GM23338 (cell line): ENCODE measurements at places on chromosomes 12 and 14. TPM values are rescaled to one million over a fixed set of nuclear protein-coding genes. Genes with fewer than 3 reads are reported as not detected.

The ERGIC2 gene
- 52.6 and 77.1 TPM in 2 replicates for total RNA-seq

The GPRC5A gene
- 0.38 and 1.0 TPM in 2 replicates for total RNA-seq

The RIPK3 gene
- total RNA-seq = 0.16 and 1.5 TPM in 2 replicates

The CD27 gene
- total RNA-seq = not detected in 2 replicates

The OR6C2 gene
- not detected in 2 replicates for total RNA-seq

The SERPINA1 gene
- total RNA-seq = not detected in 2 replicates

The ARHGAP9 gene
- 4.6 and 7.1 TPM in 2 replicates for total RNA-seq

DNA sequence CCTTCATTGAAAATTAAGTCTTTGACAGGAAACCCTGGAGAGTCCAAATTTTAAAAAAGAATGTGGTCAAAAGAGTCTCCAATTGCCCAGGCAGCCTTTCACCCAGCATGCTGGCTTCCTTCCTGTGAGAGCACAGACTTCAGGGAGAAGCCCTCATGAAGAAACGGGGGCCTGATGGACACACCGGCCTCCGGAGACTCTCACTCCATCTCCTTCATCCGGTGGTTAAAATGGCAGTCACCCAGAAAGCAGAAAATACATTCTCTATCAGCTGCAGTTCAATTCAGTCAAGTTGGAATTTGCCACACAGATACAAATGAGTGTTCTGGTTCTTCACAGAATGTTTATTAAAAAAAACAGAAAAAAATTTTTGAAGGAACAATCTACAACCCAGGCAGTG lies 56.5 kb downstream of the CPM start:
- no peak for DNase-seq

- DNase-seq = peak; percentile 63
These were observed 1.3 kb upstream of the CD63 start for GRCh38 chr12:55729819-55730818.

- DNase-seq = peak; percentile 23
These were observed 1.4 kb downstream of the PPM1A start for GRCh38 chr14:60250257-60251035.

DNA sequence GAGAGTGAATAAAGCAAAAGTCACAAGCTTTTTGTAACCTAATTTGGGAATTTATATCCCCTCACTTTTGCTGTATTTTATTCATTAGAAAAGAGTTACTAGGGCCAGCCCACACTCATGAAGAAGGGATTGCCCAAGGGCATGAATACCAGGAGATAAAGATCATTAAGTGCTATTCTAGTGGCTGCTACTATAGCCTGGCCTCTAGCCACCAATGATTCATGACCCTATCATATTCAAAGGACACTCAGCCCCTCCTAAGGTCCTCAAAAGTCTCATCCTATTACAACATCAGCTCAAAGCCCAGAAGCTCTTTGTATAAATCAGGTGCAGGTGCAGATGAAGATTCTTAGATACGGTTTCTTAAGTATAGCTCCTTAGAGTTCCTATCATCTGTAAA lies 518.1 kb downstream of the TRHDE start:
- DNase-seq = no peak

DNA sequence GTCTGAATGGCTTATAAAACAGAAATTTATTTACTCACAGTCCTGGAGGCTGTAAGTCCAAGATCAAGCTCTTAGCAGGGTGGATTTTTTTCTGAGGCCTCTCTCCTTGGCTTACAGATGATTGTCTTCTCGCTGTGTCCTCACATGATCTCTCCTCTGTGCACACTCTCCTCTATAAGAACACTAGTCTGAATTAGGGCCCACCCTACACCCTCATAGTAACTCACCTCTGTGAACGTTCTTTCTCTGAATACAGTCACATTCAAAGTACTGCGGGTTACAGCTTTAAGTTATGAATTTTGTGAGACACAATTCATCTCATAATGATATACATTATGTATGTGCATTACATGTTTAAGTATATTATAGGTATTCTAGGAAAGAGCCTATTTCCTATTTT lies 135.7 kb upstream of the ATXN7L3B start:
- DNase-seq = no peak

DNA sequence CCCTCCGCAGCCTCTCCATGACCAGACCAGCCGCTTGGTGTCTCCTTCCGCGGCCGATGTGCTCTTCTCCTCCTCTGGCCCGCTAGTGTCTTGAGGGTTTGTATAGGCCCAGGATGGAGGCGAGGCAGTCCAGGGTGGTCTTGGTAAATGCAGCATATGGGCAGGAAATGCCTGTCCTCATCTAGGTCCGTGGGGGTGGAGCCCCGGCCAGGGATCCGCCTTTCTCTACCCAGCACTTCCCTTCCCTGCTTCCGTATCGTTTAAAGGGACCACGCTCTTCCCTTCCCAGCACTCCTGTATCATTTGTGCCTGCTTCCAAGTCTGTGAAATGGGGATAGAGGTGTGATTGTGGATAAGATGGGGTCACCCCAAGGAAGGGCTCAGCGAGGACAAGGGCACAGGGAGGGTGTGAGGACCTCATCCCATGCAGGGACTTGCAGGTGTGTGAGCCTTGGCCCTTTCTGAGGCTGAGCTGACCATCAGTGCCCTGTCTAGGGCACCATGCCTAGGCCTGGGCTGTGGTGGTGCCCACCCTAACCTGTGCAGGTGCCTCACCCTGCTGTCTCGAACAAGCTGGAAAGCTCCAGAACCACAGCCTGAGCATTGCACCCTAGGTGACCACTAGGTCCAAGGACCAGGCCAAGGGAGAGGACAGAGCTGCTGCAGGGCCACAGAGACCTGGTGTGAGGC lies 326.8 kb upstream of the RTL1 start:
- DNase-seq = peak; percentile 13

- DNase-seq = no peak
These were observed 100.4 kb downstream of the TMTC3 start for GRCh38 chr12:88242571-88242925.

DNA sequence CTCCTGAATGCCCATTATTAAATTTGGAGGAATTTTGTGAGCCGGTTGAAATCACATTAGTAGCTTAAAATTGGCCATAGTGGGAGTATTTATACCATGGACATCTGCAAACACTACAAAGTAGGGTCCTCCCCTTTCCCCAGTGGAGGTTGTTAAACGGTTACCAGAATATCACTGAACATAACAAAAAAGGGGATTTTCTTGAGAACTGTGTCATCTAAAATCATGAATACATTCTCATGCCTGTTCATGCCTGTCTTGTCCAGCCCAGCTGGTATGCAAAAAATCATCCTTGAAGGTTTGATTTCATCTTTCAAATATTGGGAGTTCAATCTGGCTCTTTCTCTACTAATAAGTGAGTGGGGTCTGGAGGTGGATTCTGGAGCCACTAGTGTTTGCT lies 96.4 kb downstream of the OTOGL start:
- DNase-seq = no peak

DNA sequence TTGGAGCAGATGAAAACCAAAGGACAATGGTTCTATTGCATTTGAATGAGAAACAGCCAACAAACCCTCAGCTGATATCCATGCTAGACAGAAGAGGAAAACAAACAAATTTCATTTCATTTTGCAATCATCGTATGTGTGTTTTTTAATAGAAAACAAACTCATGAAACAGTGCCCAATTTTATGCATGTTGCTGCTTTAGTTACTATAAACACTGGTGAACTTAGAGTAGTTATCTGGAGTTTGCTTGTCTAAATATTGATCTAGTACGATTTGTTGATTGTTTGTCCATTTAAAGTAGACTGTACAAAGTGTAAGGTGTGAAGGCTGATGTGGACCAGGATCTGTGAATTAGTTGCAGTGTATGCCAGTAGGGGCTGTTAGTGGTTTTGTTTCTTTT lies 166.6 kb downstream of the KITLG start:
- no peak for DNase-seq

DNA sequence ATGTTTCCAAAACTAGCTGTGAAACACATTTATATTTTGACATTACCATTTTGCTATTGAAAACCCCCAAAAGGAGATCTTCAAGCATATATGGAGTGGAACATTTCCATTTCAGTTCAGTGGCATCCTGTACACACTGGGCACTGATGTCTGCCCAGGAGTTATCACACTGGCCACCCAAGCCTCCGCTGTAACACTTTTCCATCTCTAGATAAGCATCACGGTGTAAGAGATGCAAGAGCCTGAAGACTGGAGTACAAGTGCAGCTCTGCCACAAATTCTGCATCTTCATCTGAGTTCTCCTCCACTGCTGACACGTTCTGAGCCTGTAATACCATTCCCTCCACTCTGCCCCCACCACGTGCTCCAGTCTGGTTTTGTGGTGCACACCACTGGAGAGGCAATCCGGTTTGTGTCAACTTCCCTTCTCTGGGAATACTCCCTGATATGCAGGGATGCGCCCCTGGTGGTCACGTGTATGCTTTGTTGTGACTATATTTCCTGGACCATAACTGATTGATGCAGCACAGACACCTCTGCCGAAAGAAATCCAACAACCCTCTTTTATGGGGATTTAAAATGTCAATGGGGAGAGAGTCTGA lies 12.7 kb downstream of the SPTLC2 start:
- no peak for DNase-seq

DNA sequence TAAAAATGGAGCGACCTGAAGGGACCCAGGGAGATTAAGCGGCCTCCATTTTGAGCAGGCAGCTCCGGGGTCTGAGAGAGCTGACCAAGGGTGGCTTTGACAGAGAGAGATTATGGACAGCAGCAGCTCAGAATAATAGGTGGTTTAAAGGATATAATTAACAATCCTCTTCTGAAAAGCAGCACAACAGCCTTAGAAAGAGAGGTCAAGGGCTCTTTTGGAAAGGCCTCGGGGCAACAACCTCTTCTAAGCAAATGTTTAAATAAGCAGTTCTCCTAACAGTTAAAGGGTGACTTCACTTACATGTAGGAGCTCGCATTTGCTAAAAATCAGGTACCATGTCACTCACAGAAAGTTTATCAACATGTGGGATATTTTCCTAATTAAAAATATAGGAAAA lies 87.2 kb upstream of the FRMD6 start:
- no peak for DNase-seq

DNA sequence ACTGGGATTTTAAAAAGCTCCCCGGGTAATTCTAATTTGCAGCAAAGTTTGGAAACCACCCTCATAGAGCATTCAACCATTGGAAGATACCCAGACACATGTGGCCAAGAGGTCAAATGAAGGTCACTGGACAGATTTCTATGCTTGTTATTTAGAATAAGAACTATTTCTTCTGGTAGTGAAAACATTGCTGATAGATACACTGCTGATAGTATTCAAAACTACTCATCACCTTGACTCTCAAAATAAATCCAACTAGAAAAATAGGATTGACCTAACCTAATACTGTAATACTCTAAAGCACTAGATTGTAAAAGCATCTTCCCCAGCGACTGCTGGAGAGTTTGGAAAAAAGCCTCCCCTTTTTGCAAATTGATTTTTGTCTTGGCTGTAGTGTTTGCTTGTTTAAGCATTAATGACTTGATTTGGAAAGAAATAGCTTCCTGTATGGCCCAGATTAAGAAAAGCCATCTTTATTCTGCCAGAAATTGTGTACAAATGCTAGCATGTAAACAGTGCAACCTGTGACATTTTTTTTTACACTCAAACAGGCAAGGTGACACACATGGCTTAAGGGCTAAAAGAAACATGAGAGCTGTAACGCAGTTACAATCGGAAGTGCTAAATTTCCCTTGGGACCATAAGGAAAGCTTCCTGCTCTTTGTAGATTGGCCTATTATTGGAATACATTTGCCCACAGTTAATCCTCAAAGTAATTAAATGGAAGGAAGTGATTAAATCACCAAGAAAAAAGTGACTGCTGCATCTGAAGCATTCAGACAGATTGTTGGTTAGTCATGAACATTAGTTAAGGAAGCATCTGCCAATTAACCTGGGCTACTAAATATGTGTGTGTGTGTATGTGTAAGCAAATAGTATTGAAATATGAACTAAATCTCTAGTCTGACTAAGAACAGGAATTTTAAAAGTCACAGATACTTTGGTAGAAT lies 356.5 kb upstream of the ATP2B1 start:
- DNase-seq = peak; percentile 5

GRCh38 chr12:90013409-90013808 lies 304.8 kb upstream of the ATP2B1 start:
- peak; percentile 34 for DNase-seq

DNA sequence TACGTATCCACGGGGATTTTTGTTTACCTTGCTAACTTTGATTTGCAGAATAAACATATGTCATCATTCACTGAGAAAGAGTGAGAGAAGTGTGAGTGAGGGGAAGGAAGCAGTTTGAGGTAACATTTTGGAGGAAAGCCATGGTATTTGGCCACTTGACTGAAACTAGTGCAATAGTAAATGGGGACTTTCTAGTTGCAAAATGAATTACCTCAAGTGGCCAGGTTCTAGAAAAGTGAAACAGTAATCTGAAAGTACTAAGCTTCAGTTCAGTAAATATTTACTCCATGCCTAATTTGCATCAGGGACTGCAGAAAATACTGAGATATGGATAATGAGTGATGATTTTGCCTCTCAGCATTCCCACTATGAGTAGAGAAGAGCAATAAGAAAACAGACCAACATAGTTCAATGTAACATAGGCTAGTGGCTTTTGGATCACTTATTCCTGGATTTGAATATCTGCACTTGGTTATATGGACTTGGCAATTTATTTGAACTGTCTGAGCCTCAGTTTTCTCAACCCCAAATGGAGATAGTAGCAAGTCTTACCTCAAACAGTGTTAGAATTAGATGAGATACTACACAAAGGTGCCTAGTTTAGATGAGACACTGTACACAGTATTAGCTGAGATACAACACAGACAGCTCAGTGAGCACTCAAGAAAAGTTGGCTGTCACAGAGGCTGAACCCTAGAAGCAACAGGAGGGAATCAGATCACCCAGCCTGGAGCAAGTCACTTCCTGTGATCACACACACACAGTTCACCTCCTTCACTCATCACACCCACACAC lies 439.1 kb downstream of the NPAS3 start:
- DNase-seq = no peak

DNA sequence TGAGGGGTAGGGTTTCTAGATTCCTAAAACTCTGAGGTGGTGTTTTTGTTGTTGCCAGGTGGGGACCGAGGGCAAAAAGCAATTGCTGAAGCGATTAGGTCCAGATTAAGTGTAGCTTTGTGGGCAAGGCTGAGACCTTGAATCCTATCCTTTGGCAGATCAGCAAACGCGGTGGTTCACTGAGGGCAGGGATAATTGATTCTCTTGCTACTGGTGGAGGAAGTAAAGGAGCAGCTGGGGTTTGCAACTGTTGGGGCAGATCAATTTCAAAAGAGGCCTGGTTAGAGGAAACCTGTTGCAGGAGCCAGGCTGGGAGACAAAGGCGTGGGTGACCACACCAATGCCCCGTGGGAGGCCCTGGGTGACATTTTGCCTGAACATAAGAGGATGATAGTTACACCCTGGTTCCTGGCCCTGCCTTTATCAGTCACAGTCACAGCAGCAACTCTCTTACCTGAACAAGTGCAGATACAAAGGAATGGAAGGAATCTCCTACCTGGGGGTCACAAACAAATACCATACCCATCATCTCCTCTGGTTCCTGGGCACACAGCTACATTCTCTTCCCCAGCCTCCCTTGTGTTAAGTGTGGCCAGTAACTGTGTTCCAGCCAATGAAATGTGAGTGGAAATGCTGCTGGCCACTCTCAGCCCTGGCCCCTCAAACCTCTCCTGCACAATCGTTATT lies 43.3 kb upstream of the RASSF3 start:
- peak; percentile 24 for DNase-seq
